ENCODE measurements at places on chromosomes 5 and 9.

DNA sequence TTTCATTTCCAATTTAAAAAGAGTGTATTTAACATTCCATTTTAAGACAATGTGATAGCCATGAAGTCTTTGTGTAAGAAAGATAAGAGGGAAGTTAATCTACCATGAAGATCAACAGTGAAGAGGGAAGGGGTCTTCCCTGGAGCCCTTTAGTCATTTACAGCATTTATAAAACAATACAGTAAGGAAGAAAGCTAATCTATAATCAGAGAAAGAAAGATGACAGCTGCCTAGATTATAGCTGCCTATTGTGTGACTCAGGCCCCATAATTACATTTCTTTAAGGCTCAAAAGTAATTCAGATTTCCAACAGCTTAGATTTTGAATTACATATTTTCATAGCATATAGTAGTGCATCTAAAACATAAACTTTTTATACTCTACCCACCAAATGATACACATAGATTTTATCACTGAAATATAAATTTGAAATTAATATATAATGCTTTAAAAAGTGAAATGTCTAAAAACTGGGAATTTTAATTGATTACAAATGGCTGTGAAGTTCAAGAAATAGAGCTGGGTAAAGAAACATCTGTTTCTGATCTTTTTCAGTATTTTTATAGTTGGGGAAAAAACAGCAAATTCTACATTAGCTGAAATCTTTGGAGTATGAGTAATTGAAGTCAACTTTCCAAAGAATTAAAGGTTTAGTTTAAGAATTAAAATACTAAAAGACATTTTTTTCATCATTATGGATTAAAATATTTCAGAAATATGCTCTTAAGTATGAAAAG lies 89.6 kb downstream of the RIC1 start:
- DNase-seq, result no peak

GRCh38 chr5:131329286-131329560 lies 65.4 kb downstream of the CDC42SE2 start:
- DNase-seq, result no peak

- no peak for DNase-seq
Measured at GRCh38 chr5:150523472-150524350, 15.8 kb downstream of the NDST1 start.

DNA sequence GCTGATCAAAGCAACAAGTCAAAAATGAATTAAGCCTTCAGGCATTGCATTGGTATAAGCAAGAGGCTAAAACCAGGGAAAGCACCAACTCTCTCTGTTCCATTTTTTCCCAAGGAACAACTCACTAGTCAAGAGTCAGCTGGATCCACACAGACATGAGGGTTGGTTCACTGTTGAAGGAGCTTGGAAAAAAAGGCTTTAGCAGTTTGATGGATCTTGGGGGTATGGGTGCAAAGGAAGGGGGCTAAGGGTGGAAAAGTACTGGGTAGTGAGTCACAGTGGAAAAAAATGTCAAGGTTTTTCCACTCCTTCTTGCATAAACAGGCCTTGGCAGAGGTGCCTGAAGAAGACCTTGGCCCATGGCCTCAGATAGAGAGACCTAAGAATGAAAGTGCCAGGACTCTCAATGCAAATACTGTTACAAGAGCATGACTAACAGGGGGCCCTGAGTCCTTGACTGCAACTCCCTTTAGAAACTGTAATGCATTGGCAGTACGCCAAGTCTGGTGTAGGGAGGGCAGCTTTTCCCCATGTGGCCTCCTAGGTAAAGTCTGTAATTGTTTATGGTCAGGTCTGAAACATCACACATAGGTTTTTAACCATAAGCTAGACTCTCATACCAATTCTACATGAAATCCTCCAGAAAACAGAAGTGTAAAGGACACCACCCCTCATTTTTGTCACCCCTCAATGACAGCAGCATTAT lies 23.7 kb downstream of the ACTL7A start:
- peak; percentile 86 for DNase-seq

Data from NCI-H2029 treated with DMSO at 0.1 percent for 48 hours (cell line).